Head of caudate nucleus (tissue), 42 donors: ENCODE measurements at places on chromosomes 5 and 9.
A peak's percentile ranks its signal among the peaks of the same experiment; 100 is the strongest.

- DNase-seq: no peak
Observed at GRCh38 chr9:133601746-133602145, 7.4 kb downstream of the FAM163B start.

GRCh38 chr5:52623291-52623690 is 164.4 kb upstream of the ITGA1 start:
- DNase-seq: no peak

DNA sequence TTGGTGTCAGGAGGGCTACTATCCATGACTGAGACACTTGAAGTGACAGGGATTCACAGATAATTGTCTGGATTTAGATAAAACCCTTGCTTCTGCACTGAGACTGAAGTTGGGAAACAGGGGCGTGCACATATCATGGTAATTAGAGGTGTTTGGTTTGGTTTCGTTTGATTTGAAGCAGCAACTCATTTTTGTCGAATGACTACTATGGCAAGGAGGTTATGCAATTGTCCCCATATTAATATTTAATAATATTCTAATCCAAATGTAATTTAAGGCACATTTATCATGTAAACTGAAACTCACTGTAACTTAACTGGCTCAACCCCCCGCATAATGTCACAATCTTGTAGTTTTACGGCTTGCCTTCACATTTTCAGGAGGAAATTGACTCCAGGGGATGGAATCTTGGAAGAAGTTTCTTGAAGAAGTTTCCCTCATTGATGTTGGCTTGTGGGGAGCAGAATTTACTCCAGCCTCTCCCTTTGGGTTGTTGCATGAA is 12.5 kb downstream of the ZNF366 start:
- no peak for DNase-seq

- no peak for DNase-seq
Observed at GRCh38 chr9:134475011-134475790, 148.9 kb downstream of the RXRA start.

- no peak for DNase-seq
Observed at GRCh38 chr5:81665795-81666194, 85.1 kb downstream of the SSBP2 start.

- no peak for DNase-seq
Observed at GRCh38 chr5:163914910-163915309, 409.5 kb downstream of the MAT2B start.

- DNase-seq: no peak
Observed at GRCh38 chr9:35956651-35957050, 1.3 kb downstream of the OR2S2 start.

- no peak for DNase-seq
Observed at GRCh38 chr9:18058564-18059442, 415.1 kb upstream of the ADAMTSL1 start.

- peak; percentile 17 for DNase-seq
Observed at GRCh38 chr5:1445689-1446601, 705 bp upstream of the SLC6A3 start.

DNA sequence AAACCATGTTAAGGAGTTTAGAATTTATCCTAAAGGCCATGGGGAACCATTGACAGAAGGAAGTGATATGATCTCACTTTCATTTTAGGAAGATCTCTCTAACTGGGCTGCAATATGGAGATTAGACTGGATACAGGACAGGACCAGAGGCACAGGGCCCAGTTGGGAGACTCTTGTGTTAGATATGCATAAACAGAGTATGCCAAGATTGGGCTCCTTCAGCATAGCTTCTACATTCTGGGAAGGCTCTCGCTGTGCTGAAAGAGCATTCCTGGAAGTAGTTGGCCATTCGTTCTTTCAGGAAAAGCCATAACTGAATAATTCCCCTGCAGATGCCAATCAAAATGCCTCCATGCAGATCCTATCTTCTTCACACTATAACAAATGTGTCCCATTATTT is 204.5 kb downstream of the CWC27 start:
- DNase-seq: no peak

GRCh38 chr9:77015327-77016048 is 4.0 kb upstream of the FOXB2 start:
- no peak for DNase-seq

- no peak for DNase-seq
Observed at GRCh38 chr9:134188386-134189144, 24.2 kb upstream of the RNU6ATAC start.

DNA sequence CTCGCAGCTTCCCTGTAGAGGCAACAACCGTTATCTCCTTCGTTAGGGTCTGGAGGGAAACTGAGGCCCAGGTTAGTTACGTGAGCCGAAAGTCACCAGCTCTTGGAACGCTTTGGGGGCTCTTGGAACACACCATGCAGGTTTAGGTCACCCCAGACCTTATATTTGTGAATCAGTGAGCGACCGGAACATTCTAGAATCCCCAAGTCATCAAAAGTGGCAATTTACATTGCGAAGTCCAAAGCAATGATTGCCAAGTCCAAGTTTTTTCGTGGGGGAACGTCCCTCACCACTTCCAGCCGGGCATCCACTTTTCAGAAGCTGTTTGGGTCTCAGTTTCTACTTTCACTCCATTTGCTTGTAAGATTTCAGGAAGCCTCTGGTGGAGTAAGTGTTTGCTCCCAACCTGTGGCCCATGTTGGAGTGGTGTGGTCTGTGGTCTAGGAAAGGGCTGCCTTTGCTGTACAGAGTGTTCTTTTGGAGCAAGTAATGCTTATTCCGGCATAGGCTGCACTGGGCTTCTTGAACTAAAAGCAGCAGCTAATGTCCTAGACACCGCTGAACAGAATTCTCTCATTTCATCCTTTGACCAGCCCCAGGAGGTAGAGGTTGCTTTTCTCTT is 32.8 kb upstream of the SPRY4 start:
- DNase-seq: no peak

- no peak for DNase-seq
Observed at GRCh38 chr9:128575469-128575868, 23.1 kb downstream of the SPTAN1 start.

DNA sequence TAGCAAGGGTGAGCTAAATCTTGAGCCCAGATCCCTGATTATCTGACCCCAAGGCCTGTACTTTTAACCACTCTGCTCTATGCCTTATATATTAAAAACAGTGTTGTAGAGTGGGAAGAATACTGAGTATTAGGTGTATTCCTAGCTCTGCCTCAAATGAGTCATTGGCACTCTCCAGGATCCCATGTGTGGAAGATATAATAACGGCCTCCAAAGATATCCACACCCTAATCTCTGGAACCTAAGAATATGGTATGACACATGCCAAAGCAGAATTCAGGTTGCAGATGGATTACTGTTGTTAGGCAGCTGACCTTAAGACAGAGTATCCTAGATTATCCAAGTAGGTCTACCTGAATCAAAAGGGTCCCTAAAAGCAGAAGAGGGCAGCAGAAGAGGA is 110.8 kb downstream of the ADRB2 start:
- no peak for DNase-seq

DNA sequence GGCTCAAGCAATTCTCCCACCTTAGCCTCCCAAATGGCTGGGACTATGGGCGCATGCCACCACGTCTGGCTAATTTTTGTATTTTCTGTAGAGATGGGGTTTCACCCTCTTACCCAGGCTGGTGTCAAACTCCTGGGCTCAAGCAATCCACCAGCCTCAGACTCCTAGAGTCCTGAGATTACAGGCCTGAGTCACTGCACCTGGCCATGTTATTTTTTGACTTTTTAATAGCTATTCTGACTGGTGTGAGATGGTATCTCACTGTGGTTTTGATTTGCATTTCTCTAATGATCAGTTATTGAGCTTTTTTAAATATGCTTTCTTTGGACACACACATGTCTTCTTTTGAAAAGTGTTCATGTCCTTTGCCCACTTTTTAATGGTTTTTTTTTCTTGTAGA is 38.2 kb downstream of the FBXW2 start:
- DNase-seq: no peak

DNA sequence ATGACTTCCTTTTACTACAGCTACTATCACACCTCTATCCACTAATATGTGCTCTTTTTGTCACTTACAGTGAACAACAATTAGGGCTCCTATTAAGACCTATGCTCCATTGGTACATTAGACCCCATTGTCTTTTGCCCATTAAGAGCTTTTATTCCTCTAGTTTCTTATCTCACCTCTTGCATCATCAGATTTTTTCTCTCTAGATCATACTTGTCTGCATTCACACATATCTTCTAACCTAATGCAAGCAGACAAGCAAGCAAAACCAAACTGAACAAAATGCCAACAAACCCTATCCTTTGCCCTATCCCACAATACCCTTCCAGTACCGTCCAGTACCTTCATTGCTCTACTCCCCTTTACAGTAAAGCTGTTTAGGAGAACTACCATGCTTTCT is 10.1 kb upstream of the RBM27 start:
- no peak for DNase-seq

GRCh38 chr5:123949807-123950340 is 437.9 kb downstream of the CSNK1G3 start:
- no peak for DNase-seq

DNA sequence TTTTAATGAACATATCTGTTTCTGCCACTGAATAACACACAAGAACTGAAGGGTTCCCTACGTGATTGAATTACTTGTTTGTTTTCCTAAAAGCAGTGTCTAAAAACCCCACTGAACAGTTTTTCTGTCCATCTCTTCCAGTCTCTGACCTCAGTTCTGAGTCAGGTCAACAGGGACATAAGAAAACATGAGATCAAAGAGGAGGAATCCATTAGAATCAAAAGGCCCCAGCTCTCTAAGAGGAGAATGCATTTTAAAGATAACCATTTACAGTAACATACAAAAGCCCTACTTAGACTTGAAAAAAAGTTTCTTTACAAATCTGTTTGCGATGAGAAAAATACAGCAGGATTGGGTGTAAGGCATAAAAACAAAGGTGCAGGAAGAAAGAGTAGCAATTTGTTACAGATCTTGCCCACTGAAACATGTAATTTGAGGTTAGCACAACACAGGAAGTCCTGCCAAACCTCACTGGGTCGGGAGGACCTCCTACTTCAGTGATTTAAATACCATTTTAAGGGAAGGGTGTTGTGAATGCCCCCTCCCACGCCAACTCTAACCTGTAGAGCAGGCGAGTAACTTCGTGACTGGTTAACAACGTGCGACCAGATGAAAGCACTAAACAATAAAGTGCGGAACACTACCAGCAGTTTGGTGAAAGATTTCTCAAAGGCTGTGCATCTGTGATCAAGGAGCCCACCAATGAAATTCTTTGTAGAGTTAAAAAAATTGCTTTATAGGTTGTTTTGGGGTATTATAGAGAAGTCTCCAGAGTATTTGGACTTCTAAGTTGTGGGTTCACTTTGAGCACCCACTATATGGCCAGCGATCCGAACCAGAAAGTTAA is 1.3 kb downstream of the QSOX2 start:
- DNase-seq: no peak

DNA sequence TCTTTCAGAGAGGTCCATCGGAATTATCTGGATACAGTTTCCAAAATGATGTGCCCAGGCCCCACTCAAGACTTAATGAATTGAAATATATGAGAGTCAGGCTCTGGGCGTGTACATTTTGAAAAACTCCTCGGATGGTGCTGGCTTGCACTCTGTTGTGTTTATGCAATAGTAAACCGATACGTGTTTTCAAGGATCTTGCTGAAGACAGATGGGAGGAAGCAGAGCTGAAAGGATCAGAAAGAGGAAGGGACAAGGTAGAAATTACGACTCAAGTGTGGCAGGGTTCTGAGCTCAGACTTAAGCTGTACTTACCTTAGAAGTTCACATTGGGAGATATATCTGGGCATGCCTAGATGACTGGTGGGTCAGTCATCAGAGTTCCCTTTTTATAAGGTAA is 13.7 kb upstream of the STOM start:
- no peak for DNase-seq

DNA sequence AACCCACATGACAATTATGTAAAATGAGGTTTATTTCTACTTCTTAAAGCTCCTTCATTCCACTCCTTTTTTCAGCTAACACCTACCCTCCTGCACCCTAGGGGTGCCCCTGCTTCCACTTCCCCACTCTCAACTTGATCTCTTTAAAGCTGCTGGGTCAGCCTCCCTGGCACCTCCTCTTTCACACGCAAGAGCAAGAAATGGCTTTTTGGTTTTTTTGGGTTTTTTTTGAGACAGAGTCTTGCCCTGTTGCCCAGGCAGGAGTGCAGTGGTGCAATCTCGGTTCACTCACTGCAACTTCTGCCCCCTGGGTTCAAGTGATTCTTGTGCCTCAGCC is 64.4 kb downstream of the SUSD1 start:
- DNase-seq: no peak

DNA sequence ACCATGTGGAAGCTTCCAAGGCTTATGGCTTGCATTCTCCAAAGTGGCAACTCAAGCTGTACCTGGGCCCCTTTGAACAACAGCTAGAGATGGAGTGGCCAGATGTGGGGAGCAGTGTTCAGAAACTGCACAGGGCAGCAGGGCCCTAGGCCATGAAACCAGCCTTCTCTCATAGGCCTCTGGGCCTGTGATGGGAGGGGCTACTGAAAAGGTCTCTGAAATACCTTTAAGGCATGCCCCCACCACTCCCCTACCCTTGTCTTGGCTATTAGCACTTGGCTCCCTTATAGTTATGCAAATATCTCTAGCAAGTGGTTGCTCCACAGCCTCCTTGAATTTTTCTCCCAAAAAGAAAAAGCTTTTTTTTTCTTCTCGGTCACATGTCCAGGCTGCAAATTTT is 1014.6 kb downstream of the DTWD2 start:
- no peak for DNase-seq

- DNase-seq: no peak
Observed at GRCh38 chr5:167730121-167730520, 561.3 kb upstream of the WWC1 start.

- no peak for DNase-seq
Observed at GRCh38 chr9:131704988-131705387, 34.9 kb downstream of the RAPGEF1 start.

- no peak for DNase-seq
Observed at GRCh38 chr5:154749491-154749890, 5.7 kb upstream of the LARP1 start.

- DNase-seq: no peak
Observed at GRCh38 chr9:134846699-134847098, 33.9 kb upstream of the FCN2 start.
